ENCODE measurements at places on chromosomes 3 and 15. TPM values are rescaled to one million over a fixed set of nuclear protein-coding genes. Genes with fewer than 3 reads are reported as not detected.

DNA sequence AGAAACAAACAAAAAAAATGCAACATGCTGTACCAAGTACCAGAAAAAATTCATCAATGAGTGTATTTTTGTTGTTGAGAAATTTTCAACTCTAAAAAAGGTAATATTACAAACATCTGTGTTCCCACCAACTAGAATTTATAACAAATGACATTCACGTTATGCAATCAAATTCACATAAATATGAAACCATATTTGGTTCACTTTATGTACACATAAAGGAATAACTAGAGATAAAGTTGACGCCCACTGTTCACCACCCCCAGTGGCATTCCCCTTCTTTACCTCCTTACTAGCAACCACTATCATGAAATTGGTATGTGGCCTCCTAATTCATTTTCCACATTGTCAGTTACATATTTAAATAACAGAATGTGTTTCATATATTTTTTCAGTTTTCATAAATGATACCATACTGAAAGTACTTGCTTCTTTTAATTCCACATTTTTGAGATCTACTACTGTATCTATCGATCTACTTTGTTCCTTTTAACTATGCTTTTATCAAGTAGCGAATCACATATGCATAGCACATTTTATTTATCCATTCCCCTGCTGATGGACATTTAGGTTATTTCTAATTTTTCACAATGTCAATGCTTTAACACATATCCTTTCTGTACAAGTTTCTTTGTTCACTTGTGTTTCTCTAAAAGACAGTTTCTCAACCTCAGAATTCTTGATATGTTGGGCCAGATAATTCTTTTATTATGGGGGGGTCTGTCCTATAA, 34.5 kb downstream of the TBC1D5 start:
- no peak for DNase-seq

TFDP2 gene
- total RNA-seq: 52.1 TPM

ITGA11 gene
- total RNA-seq: 0.13 TPM

DNA sequence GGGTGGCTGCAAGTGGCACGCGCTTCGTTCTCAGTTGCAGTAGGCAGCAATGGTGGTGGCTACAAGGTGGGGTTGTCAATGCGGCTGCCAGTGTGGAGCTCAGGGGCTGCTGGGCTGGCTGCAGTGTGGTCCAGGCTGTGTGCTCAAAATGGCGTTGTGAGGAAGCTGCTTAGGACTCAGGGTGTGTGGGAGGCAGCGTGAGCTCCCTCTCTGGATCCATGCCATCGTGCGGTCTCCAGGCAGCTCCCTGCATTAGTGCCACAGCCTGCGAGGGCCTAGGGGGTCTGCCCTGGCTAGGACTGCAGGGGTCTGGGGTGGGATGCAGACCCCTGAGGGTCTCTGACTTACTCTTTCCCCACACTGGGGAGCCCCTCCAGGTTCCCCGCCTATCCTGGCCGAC, 397.2 kb downstream of the OCA2 start:
- DNase-seq: no peak

DNA sequence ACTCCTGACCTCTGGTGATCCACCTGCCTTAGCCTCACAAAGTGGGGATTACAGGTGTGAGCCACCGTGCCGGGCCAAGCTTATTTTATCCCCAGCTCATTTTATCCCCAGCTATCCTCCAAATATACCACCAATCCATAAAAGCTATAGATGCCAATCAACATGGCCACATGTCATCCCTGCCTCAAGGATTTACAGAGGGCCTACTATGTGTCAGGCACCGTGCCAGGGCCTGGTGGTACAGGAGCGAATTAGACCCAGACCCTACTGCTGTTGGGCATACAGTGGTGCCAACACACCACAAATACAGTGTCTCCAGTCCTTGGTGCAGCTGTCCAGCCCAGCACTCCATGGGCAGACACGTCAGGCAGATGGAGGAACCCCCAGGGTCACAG, 73.4 kb downstream of the SCN5A start:
- DNase-seq: no peak

MESD gene
- 19.2 TPM for total RNA-seq

CLDN18 gene
- total RNA-seq: 0.26 TPM

DNA sequence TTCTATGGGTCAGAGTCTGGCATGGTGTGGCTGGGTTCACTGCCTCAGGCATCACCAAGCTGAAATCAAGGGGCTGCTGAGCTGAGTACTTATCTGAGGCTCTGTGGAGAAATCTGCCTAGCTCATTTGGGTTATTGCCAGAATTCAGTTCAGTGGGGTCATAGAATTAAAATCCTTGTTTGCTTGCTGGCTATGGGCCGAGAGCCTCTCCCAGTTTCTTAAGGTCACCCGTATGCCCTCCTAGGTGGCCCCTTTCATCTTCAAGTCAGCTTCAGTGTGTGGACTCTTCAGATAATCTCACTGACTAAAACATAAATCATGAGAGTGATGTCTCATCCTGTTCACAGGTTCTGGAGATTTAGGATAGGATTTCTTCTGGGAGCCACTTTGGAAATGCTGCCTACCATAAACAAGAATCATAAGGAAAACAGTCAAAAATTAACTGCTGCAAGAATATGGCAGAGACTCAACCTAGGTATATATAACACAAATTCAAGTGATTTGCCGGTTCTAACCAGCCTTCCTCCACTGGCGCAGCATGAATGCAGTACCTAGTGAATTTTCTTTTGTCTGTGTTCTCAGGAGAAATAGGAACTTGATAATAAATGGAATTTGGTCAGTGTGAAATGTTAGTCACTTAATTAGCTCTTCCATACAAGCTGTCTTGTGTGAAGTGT, 5.3 kb downstream of the CP start:
- DNase-seq: no peak

RASGRF1 gene
- 1.1 TPM for total RNA-seq

Data from GM12878 (cell line).